Nephron progenitor cell (in vitro differentiated cells): ENCODE measurements at places on chromosomes 16 and 17.

- peak; percentile 57 for DNase-seq
Measured at GRCh38 chr17:77375917-77376651, 235.3 kb downstream of the SEC14L1 start.

DNA sequence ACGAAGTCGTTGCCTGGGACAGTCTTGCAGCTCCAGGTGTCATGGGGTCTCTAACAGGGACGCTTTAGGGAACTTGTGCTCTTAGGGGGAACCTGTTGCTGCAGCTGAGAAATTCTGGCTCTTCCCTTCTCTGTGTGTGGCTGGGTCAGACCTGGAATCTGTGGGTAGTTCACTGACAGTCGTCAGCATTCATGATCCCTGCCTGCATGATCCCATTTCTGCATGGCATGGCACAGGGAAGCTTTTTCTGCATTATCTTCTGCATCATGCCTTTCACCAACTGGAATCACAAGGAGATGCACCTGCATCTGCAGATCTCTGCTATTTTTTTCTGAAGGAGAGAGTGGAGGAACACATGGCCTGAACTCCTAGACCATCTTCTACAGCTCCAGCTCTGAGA is 85.6 kb downstream of the SOX9 start:
- no peak for DNase-seq

DNA sequence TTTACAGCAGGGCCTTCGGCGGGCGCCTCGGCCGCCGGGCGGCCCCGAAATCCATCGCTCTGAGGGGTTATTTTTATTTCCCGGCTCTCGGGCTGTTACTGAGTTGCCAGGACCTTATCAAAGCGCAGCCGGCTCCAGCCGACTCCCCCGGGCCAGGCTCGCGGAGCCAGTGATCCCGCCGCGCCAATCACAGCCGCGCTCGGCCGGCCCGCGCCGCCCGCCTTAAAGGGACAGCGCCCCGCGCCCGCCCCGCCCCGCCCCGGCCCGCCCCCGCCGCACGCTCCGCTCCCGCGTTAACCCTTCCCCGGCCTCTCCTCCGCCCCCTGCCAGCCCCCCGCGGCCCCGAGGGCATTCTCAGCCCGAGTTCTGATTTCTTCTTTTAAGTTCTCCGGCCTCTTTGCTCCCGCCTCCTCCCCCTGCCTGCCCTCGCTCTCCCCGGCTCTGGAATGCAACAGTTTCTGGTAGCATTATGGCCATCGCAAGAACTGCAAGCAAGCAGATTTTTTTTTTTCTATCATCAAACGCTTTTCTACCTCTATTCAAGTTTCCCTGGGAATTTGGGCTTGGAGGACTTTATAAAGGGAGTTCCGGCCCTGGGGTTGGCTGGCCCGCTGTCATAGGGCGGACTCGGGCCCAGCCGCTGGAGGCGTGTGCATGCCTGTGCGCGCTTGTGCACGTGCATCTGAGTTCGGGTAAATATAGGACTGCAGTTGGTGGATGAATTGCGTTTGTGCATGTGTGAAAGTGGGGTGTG is at the start of gene AXIN2:
TSS of gene AXIN2 (minus strand) at position 197 of the 754 bp plus-strand sequence. CDS start 3,028 bp downstream, outside the sequence.
- peak; percentile 90 for DNase-seq

- no peak for DNase-seq
Measured at GRCh38 chr17:4406386-4406785, 27.4 kb upstream of the SPNS3 start.

DNA sequence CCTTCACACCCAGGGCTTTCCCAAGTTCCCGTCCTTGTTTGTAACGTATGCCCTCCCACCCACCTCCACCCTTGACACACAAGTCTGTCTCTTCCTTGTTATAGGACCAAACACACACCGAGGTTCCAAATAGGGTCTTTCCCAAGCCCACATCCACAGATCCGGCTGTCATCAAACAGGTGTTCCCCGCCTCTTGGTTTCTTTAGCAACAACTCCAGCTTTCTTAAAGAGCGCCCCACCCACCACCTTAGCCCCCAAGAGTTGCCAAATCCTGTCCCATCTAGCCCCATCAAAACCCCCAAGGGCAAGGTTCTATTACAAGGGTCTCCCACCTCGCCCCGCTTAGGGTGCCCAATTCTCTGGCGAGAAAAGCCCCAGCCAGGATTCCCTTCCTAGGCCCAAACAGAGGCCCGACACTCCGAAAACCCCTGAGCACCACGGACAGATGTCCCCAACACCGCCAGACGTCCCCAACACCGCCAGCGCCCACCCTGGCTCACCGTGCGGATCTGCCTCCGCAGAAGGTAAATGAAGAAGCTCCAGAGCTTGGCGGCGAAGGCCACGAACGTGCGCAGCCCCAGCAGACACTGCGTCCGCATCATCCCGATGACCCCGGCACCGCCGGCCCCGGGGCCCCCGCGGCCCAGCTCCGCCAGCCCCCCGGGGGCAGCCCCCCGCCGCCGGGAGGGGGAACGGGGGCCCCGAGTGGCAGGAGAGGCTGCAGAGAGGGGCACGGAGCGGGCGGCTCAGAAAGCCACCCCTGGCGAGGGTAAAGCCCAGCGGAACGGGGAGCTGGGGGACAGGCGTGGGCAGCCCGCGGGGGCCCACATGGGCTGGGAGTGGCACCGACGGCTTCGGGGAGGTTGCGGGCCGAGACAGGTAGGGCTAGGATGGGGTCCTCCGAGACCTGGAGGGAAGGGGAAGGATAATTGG is 573 bp downstream of the CTDNEP1 start:
- DNase-seq = peak; percentile 46

- DNase-seq = no peak
Measured at GRCh38 chr17:3167574-3167973, 29.7 kb upstream of the OR1A2 start.

- no peak for DNase-seq
Measured at GRCh38 chr17:48547808-48548522, 3.1 kb upstream of the HOXB2 start.

- DNase-seq = no peak
Measured at GRCh38 chr17:350706-351448, 1.7 kb downstream of the RPH3AL start.

DNA sequence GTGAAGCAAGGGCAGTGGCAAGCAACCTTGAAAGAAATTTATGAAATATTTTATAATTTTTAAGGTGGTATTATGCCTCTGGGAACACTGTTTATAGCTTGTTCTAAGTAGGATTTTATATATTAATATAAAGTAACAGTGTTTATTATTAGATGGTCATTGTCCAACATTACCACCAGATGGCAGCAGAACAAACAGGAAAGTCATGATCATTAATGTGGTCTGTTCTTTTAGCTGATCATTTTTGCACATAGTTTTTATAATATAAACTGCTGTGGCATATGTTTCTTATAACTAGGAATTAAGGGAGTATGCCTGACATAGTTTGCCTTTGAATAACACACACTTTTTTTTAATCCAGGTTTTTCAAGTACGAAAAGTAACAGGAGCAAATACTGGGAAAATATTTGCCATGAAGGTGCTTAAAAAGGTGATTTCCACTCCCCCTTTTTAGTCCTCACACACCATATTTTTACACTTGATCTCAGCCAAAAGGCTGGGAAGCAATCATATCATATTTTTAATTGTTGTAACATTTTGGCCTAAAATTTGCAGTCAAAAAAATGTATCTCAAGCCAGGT is 21.4 kb downstream of the RPS6KB1 start:
- DNase-seq = no peak

- DNase-seq = no peak
Measured at GRCh38 chr16:3715430-3715829, 1.9 kb downstream of the TRAP1 start.

DNA sequence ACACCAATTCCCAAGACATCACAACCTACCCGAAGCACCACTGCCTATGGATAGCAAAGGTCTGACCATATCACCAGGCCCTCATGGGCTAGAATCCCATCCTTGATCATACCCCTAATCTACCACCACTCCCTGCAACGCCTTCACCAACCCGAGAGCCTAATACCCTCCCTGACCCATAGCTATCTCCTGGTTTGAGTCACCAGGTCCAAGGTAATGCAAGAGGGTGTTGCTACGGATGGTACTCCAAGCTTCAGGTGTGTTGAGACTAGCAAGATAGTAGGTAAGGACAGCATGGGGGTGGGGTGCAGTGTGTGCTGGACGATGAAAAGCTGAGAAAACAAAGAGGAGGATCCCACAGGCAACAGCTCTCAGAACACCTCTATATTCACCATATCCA is 258.0 kb downstream of the ZFHX3 start:
- no peak for DNase-seq

GRCh38 chr17:42798011-42798382 is 507 bp downstream of the COA3 start:
- DNase-seq = no peak

DNA sequence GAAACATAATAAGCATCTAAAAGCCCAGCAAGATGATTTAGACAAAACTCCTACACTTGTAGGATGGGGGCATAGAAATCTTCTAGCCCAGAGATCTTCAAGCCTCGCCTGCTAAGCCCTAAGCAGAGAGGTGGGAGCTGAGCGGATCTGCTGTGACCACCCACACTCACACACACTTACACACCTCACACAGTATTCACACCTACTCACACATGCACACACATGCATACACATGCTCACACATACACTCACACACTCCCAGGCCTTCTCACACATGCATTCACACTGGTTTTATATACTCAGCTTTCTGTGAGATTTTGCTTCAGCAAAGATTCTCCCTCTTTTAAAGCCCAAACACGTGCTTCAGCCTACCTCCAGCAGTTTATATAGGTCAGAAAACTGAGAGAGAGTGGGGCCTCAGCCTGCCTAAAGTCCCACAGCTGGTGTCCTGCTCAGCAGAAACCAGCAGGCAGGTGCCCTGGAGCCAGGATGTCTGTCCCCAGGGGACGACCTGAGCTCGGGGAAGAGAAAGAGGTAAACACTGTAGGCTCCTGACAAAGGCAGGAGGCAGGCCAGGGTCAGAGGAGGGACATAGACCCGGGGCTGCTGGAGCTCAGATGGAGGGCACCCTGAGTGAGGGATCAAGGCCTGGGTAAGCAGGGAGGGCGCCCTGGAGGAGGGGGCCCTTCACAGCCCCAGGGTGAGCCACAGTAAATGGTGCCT is 12.0 kb upstream of the KRT19 start:
- no peak for DNase-seq

- no peak for DNase-seq
Measured at GRCh38 chr16:51166091-51166490, 15.0 kb upstream of the SALL1 start.

DNA sequence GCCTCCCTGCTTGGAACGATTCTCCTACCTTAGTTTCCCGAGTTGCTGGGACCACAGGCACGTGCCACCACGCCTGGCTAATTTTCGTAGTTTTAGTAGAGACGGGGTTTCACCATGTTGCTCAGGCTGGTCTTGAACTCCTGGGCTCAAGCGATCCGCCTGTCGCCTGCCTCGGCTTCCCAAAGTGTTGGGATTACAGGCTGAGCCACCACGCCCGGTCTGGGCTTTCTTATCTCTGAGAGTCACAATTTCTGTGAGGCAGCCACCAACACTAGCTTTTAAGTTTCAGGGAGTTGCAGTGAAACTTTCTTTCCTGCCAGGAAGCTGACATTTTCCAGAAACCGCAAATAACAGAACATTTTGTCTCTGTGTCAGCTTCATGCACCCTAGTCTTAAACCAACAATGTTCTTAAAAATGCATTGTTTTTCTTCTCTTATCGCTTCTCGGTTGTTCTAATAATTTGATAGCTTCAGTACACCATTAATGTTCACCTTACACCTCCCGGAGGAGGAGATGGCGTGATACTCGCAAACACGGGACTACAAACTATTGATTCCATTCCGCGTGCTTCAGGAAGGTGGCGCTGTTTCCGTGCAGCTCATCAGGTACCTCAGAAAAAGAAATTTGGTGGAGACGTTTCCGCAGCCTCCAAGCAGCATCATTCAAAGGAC is 7.4 kb upstream of the DHRS7B start:
- DNase-seq = peak; percentile 65

GRCh38 chr17:9790889-9791876 is at the start of gene DHRS7C:
DHRS7C (minus strand) TSS chr17:9791592; CDS start chr17:9791284, 308 bp downstream.
- no peak for DNase-seq

GRCh38 chr17:10052106-10052813 is 146.1 kb downstream of the GAS7 start:
- DNase-seq = no peak

DNA sequence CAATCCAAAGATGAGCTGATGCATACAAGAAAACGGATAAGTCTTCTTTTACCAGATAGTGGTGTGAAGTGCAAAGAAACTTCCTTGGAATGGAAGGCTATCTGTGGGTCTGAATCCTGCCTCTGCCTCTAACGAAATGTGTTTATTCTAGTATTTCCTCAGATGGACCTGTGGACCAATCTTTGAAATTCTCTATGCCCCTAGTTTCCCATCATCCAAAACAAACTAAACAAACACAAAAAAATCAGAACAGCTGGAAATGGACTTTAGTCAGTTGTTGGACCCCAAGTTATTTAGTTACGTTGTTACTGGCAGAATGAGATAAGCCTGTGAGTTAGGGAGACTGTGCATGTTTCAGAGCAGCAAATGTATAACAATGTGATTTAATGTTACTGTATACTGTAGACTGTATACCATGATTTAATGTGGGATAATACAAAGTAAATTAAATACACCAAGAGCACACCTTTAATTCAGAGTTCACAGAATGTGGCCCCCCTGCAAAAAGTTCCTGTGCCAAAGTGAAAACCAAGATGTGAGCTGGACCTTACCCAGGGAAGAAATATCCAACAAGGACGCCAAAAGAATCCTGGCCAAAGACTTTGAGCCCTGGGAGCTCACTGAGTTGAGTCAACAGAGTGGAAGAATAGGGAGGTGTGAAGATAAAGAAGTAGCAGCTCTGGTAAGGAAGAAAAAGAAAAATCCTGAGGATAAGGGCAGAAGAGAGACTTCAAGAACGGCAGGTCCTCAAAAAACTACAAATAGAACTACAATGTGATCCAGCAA is 255.2 kb downstream of the CNTNAP4 start:
- DNase-seq = no peak

GRCh38 chr16:64019339-64019738 is 1102.5 kb downstream of the CDH11 start:
- DNase-seq = no peak

DNA sequence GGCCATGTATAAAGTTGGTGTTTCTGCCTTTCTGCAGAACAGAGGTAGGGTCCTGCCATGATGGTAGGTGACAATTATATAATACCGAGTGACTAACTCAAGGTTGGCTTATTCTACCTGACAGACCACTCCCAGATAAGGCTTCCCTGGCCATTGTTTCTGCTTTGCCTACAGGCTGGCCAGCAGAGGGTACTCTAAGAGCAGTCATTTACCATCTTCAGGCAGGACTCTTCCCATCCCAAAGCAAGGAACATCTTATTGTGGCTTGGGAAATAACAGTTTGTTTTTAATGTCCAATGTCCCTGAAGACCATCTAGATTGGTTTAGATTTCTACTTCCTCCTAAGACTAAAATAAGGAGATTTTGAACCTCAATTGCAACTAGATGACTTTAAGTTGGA is 74.1 kb downstream of the SNX11 start:
- peak; percentile 30 for DNase-seq

DNA sequence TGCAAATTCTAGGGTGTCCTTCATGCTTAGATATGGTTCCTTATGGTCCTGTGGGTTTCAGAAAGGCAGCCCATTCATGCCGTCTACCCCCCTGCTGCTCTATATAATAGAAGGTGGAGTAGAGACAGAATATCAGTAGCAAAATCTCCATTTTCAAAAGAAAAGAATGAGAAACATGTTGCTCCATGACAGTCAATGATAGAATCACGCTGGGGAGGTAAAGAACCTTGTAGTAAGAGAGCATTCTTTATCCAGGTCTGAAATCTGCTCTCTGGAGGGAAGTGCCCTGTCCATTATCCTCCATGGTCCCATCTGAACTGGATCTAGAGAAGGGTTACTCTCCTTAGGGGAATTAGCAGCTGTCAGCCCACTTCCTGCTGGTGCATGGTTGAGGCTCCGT is 272.8 kb downstream of the WWOX start:
- DNase-seq = no peak

GRCh38 chr16:29745121-29745852 is 503 bp downstream of the C16orf54 start:
- DNase-seq = no peak
